Mesothelial cell of epicardium (in vitro differentiated cells): ENCODE measurements at places on chromosomes 13 and 19. TPM values are rescaled to one million over a fixed set of nuclear protein-coding genes. Genes with fewer than 3 reads are reported as not detected.

FGF21 gene
- total RNA-seq, result not detected in 3 replicates

OR10H3 gene
- total RNA-seq, result not detected in 3 replicates

KLF1 gene
- total RNA-seq, result 0.13 TPM in 1 of 3 replicates, not detected in the others

PNMA8C gene
- 0.49 to 0.79 TPM (median 0.73 TPM) in 3 replicates for total RNA-seq

ZNF418 gene
- total RNA-seq, result 19.5 to 24.5 TPM (median 21.0 TPM) in 3 replicates

CCL25 gene
- 0.29 to 0.42 TPM in 2 of 3 replicates, not detected in the other for total RNA-seq

MATK gene
- total RNA-seq, result 3.7 to 5.0 TPM (median 4.0 TPM) in 3 replicates

DNA sequence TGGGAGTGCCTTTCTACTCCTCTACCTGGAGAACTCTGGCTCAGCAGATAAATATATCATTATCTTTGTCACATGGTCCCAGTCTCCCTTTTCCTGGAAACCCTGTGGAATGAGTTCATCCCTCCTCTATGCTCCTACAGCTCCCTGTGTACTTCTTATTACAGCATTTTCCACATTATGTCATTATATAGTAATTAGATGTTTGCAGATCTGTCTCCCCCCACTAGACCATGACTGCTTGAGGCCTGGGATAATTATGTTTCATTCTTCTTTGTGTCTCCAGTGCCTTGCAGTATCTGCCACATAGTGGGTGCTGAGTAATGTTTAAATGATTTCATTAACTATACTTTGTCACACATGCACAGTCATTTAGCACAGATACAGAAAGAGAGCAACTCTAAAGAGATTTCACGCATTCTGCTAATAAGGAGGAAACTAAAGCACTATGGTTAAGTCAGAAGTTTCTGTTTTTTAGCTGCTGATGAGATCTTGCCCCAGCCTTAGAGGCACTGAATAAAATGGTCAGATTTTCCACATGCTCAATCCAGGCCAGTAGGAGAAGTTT lies 66.1 kb upstream of the DIAPH3 start:
- no peaks in the 10 kb centered on the region for H3K27me3 ChIP-seq
- no peaks in the 10 kb centered on the region for H3K36me3 ChIP-seq
- peaks cover 38% of the 10 kb centered on the region for H3K4me1 ChIP-seq
- peak overlapping the region; percentile 93 for H3K27ac ChIP-seq

DNA sequence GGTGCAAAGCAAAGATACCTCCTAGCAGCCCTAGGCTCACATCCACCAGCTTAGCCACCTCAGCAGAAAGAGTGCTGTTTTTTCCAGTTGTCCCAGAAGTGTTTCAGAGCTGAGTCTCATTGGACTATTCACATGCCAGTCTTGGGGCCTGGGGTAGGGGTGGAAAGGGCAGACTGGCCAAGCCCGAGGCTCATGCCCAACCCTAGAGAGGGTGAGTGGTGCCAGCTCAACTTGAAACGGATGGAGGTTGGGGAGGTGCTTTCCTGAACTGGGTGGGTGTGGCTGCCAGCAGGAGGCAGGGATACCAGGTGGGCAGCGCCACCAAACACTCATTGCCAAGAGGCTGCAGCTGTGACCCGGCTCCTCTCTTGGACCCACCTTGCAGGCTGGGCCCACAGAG lies 116.9 kb downstream of the DPF1 start:
- no peaks in the 10 kb centered on the region for H3K4me1 ChIP-seq
- no peak overlapping the region for H3K4me3 ChIP-seq

DNA sequence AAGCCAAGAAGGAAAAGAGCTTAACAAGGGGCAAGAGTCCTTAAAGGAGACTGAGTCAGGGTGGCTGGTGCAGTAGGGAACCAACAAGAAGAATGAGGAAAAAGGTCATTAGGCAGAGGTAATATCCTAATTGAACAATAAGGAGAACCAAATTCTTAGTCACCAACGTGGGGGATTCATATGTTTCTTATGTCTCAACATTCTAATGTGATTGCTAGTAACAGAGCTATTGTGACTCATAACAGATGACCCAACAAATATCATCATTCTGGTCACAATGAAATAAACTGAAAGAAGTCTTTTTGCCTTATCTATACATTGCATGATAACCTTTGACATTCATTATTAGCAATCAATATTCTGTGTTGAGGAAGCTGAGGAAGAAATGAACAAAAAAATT lies 101.6 kb downstream of the RAP2A start:
- DNase-seq, result no peak
- H3K4me3 ChIP-seq, result no peak overlapping the region
- no peak overlapping the region for H3K27ac ChIP-seq
- no peaks in the 10 kb centered on the region for H3K27me3 ChIP-seq
- no peaks in the 10 kb centered on the region for H3K36me3 ChIP-seq

DNA sequence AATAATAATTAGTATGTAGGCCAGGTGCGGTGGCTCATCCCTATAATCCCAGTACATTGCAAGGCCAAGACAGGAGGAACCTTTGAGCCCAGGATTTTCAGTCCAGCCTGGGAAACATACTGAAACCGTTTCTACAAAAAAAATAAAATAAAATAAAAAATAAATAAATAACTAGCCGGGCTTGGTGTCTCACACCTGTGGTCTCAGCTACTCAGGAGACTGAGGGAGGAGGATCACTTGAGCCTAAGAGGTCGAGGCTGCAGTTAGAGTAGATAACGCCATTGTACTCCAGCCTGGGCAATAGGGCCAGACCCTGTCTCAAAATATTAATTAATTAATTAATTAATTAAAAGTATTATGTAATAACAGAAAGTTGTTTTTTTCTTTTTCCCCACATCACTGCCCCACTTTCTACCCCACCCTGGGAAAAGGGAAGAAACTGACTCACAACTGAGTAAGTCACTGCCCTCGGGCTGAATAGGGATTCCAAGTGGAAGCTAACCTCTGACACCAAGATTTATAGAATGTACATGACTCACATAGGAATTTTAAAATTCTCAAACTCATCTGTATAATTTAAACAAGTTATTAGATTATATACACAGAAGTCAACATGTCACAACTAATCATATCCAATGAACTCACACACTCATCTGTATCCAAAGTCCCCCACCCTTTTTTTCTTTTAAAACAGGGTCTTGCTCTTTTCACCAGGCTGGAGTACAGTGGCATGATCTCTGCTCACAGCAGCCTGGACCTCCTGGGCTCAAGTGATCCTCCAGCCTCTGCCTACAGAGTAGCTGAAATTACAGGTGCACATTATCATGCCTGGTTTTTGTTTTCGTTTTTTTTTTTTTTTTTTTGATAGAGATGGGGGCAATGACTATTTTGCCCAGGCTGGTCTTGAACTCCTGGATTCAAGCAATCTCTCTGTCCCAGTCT lies 12.5 kb downstream of the ZNF611 start:
- no peak overlapping the region for H3K4me3 ChIP-seq
- H3K27me3 ChIP-seq, result no peaks in the 10 kb centered on the region
- H3K36me3 ChIP-seq, result peaks cover 34% of the 10 kb centered on the region
- H3K4me1 ChIP-seq, result peaks cover 28% of the 10 kb centered on the region

- H3K27ac ChIP-seq, result no peak overlapping the region
- no peak for DNase-seq
- no peaks in the 10 kb centered on the region for H3K36me3 ChIP-seq
- peaks cover 17% of the 10 kb centered on the region for H3K4me1 ChIP-seq
- H3K4me3 ChIP-seq, result no peak overlapping the region
- H3K27me3 ChIP-seq, result no peaks in the 10 kb centered on the region
Observed at GRCh38 chr13:59345311-59345710, 818.4 kb downstream of the DIAPH3 start.

DNA sequence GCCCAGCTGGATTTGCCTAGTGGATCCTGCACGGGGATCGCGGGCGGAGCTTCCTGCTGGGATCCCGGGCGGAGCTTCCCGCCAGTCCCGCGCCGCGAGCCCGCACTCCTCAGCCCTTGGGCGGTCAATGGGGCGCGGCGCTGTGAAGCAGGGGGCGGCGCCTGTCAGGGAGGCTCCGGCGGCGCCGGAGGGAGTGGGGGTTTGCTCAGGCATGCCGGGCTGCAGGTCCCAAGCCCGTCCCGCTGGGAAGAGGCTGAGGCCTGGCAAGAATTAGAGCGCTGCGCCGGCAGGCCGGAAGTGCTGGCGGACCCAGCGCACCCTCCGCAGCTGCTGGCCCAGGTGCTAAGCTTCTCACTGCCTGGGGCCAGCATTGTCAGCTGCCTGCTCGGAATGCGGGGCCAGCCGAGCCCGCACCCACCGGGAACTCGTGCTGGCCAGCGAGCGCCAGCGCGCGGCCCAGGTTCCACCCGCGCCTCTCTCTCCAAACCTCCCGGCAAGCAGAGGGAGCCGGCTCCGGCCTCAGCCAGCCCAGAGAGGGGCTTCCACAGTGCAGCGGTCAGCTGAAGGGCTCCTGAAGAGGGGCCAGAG lies 119.6 kb downstream of the PRR20E start:
- no peaks in the 10 kb centered on the region for H3K27me3 ChIP-seq
- no peak overlapping the region for H3K4me3 ChIP-seq
- no peaks in the 10 kb centered on the region for H3K36me3 ChIP-seq
- DNase-seq, result no peak
- H3K27ac ChIP-seq, result no peak overlapping the region

DNA sequence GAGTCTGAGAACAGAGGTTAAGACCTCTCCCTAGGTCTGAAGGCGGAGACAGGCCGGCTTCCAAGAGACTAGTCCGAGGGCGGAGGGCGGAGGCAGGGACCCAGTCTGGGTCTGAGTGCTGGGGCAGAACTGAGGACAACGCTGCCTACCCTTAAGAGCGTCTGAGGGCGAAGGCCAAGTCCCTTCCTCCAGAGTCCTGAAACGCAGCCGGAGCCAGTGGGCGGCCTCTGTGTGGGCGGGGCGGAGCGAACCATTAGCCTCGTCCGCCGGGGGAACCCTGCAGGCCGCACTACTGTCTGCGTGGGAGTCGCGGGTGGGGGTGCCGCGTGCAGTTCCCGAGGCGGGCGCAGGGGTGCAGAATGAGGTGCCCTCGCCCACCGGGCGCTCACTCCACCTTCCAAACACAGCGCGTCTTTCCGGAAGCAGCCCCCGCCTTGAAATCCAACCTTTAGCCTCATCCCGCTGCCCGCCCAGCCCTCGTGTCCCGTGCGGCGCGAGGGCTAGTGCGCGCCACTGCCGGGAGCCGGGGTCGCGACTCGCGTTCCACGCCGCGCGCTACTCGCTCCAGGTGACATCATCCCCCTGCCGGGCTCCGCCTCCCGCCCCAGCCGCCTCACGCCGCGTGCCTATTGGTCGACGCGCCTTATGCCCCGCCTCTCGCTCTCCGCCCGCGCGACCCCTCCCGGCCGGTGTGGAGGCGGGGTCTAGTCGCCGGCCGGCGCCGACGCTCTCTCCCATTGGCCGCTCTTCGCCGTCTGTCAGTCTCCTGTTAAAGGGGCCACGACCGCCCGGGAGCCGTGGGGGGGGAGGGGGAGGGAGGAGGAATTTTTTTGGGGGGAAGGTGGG lies at the start of gene C19orf73:
C19orf73 (minus strand) TSS at position 579 of the 846 bp plus-strand sequence; CDS start at position 458, 121 bp downstream.
- H3K4me3 ChIP-seq, result peak within 1 kb of the TSS; percentile 76
- H3K4me1 ChIP-seq, result peaks cover 31% of the 10 kb centered on the region
- peak; percentile 97 for DNase-seq
- H3K36me3 ChIP-seq, result no peaks in the 10 kb centered on the region

DNA sequence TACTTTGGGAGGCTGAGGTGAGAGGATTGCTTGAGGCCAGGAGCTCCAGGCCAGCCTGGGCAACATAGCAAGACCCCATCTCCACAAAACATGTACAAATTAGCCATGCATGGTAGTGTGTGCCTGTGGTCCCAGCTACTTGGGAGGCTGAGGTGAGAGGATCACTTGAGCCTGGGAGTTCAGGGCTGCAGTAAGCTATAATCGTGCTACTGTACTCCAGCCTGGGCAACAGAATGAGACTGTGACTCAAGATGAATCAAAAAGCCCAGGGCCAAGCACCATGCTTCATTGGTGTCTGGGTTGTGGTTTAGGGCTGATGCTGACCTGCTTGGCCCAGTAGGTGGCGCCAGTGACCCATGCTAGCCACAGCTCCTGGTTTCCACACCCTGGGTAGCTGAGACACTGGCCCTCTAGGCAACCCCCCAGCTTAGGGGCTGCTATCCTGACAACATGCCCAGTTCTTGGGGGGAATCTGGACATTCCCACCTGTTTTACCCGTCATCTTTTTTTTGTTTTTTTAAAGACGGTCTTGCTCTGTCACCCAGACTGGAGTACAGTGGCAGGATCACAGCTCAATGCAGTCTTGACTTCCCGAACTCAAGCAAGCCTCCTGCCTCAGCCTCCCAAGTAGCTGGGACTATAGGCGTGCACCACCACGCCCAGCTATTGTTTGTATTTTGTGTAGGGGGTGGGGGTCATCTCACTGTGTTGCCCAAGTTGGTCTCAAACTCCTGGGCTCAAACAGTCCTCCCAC lies 5.5 kb downstream of the CCDC124 start:
- H3K27ac ChIP-seq, result no peak overlapping the region
- DNase-seq, result peak; percentile 50
- peaks cover 2% of the 10 kb centered on the region for H3K36me3 ChIP-seq
- peaks cover 6% of the 10 kb centered on the region for H3K4me1 ChIP-seq

- H3K4me3 ChIP-seq, result no peak overlapping the region
- H3K36me3 ChIP-seq, result no peaks in the 10 kb centered on the region
- no peaks in the 10 kb centered on the region for H3K27me3 ChIP-seq
- peaks cover 13% of the 10 kb centered on the region for H3K4me1 ChIP-seq
- no peak for DNase-seq
Observed at GRCh38 chr13:32001154-32001768, 30.3 kb upstream of the FRY start.

DNA sequence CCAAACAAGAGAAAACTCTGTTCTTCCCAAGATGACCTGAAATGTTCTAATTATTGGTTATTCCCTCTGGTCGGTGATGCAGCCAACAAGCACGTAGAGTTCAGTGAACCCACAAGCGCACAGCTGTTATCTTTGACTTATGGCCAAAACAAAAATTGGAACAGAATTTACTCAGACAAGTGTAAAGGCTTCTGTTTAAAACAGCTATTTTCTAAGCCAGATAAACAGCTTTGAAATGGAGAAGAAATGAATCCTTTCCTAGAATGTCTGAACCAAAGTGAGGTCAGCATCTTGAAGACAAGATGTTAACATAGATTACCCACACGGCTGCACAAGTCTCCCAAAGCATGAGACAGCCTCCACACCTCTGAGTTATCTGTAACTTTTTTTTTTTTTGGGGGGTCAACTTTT lies 669.2 kb downstream of the DIAPH3 start:
- no peaks in the 10 kb centered on the region for H3K36me3 ChIP-seq
- no peak overlapping the region for H3K27ac ChIP-seq
- no peak for DNase-seq
- H3K4me3 ChIP-seq, result no peak overlapping the region

- H3K4me1 ChIP-seq, result peaks cover 22% of the 10 kb centered on the region
- no peaks in the 10 kb centered on the region for H3K27me3 ChIP-seq
- H3K36me3 ChIP-seq, result no peaks in the 10 kb centered on the region
- no peak for DNase-seq
Observed at GRCh38 chr13:33721724-33722123, 96.2 kb upstream of the RFC3 start.

- H3K4me1 ChIP-seq, result peaks cover 6% of the 10 kb centered on the region
- no peak overlapping the region for H3K4me3 ChIP-seq
- no peaks in the 10 kb centered on the region for H3K27me3 ChIP-seq
- no peak for DNase-seq
- H3K27ac ChIP-seq, result no peak overlapping the region
- H3K36me3 ChIP-seq, result peaks cover 1% of the 10 kb centered on the region
Observed at GRCh38 chr13:62123409-62123808, 707.8 kb upstream of the PCDH20 start.

DNA sequence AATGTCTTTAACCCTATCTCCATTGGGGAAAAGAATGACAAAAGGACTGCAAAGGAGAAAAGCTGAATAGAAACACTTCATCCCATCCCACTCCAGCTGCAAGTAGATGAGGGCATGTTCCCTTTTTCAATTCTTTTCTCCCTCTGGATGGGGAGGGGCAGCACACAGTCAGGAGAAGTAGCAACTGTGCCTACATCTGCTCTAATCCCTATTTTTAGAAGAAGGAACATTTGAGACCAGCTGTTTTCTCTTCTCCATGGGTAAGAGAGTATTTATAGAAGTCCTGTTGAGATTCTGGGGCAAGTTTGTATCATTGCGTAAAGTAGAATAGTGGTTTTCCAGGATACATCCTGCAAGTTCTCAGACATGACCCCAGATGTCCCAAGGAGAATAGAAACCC lies 9.3 kb upstream of the GTF3A start:
- no peak overlapping the region for H3K27ac ChIP-seq
- no peak overlapping the region for H3K4me3 ChIP-seq
- H3K4me1 ChIP-seq, result no peaks in the 10 kb centered on the region
- no peak for DNase-seq
- peaks cover 63% of the 10 kb centered on the region for H3K27me3 ChIP-seq
